Cortex of kidney (tissue), 1 donor: ENCODE measurements at places on chromosomes 11 and 22.

GRCh38 chr11:112408517-112408916, 147.9 kb upstream of the PLET1 start:
- no peak for DNase-seq

- DNase-seq: no peak
These were observed 15.5 kb downstream of the EFCAB6 start for GRCh38 chr22:43796567-43796966.

DNA sequence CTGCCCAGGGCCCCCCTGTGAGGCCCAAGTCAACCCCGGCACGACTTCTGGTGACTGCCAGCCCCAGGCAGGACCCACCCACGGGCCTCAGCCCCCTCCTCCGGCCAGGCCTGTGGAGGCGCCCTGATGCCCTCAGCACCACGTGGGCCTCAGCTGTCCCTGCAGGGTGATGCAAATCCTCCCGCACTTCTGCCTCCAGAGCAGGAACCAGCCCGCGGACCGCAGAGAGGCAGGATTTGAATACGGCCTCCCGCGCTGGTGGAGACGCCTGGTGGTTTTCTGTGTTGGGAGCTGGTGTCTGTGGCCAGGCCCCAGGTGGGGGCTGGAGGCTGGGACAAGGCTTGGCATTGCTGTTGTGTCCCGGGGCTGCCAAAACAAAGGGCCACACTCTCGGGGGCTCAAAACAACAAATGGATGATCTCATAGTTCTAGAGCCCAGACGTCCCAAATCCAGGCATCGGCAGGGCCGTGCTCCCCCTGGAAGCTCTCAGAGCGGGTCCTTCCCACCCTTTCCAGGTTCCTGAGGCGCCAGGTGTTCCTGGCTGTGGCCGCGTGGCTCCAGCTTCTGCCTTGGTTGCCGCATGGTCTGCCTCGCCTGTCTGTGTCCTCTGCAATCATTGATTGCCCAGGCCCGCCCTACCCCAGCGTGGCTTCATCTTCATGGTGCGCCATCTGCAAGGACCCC, 19.4 kb downstream of the TRPM5 start:
- DNase-seq: no peak

- no peak for DNase-seq
These were observed 50.2 kb downstream of the ARHGAP32 start for GRCh38 chr11:129141748-129142523.

- DNase-seq: no peak
These were observed 2.4 kb downstream of the CASP1 start for GRCh38 chr11:105032495-105032894.

- DNase-seq: no peak
These were observed 23.9 kb downstream of the NEFH start for GRCh38 chr22:29503811-29504372.

GRCh38 chr11:77211594-77212251, 83.7 kb downstream of the MYO7A start:
- DNase-seq: no peak

- no peak for DNase-seq
These were observed 107.6 kb downstream of the ABTB2 start for GRCh38 chr11:34250211-34250610.

DNA sequence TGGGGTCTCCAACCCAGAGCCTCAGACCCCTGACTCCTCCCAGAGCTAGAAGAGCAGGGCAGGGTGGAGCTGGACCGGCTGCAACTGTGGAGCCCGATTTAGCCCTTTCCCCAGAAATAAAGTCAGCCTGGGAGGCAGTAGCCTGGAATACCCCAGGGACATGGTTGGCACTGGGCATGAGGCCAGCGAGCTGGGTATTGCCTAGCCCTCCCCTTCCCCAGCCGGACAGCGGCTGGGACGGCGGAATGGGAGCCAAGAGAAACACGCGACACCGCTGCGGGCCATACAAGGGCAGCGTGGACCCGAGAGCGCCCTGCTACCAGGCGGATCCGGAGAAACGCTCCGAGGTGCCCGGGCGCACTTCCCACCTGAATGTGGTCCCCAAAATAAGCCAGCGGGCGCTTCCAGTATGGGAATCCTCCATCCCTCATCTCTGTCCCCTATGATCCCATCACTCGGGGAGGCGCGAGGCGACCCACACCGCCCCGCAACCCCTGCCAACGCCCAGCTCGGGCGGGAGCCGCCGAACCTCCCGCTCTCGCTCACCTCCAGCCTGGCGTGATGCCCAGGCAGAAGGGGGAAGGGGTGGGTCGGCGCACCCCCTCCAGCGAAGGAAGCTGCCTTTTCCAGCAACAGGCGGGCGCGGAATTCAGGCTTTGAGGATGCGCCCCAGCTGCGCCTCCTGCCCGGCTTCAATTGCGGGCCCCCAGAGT, 758 bp downstream of the MCAM start:
- DNase-seq: no peak

- DNase-seq: no peak
These were observed 38.2 kb downstream of the SYTL2 start for GRCh38 chr11:85772695-85773094.

GRCh38 chr11:86902345-86902744, 52.9 kb downstream of the FZD4 start:
- DNase-seq: no peak

- DNase-seq: no peak
These were observed at the start of gene MRGPRG for GRCh38 chr11:3218483-3219280. TSS of gene MRGPRG (minus strand) at chr11:3218813. CDS start at chr11:3218813, 0 bp downstream.

DNA sequence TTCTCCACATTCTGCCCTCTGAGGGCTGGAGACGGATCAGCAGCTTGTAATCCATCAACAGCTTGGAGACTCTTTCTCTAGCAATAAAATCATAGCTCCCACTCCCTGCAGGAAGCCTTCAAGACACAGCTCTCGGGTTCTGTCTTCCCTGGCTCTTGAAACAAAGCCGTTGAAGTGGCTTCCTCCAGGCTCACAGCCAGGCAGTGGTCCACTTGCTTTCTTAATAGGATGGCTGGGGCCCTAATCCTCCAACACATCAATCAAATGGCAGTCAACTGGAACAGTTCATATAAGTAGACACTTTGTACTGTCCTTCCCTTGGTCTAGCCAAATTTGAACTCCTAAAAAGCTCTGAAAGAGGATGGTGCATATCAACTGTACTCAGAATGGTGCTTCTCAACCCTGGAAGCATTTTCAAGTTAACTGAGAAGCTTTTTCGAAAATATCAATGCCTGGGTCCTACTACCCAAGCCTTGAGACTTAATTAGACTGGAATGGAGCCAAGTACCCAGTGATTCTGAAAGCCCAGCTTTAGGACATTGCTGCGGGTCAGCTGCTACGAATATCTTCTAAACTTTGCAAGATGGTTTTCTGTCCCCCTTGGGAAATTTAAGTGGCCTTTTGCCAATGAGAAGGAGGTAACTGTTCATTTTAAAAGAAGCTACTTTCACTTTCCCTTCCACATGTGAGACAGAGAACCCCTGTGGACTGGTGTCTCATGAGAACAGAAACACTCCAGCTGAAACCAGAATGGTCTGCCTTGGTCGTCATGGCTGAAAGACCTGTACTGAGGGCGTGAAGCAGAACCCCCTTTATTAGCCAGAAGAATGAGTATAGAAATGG, 74.7 kb downstream of the SC5D start:
- no peak for DNase-seq

GRCh38 chr11:96303064-96303463, 39.9 kb downstream of the MAML2 start:
- DNase-seq: no peak

- DNase-seq: no peak
These were observed 561 bp downstream of the TRMT112 start for GRCh38 chr11:64316672-64317324.

GRCh38 chr11:74072286-74072685, 63.4 kb upstream of the UCP3 start:
- DNase-seq: no peak

- no peak for DNase-seq
These were observed 4.9 kb downstream of the PLXNB2 start for GRCh38 chr22:50302564-50302963.

- DNase-seq: no peak
These were observed 41.9 kb downstream of the DNHD1 start for GRCh38 chr11:6538945-6539344.

- DNase-seq: no peak
These were observed 900.0 kb downstream of the LUZP2 start for GRCh38 chr11:25396847-25397246.

DNA sequence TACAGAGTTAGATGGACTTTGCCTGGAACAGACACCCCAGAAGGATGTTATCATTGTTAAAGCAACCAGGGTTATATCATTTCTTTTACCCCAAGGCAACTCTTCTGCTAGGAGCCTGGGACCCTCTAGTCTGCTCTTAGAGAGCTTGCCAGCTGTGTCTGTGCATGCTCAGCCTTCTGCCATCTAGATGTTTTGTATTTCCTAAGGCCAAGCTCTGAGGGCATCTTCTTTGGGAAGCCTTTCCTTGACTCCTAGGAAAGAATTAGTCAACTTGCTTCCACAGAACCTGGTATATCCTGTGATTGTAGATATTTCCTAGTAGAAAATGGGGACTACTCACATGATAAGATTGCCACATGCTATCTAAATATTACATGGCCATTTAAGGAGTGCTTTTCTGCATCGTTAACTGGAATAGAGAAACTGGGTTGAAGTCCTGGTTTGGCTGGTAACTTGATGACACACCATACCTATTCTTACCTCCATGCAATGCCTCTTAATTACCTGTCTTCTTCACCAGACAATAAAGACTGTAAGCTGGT, 87.6 kb downstream of the STIM1 start:
- DNase-seq: no peak

DNA sequence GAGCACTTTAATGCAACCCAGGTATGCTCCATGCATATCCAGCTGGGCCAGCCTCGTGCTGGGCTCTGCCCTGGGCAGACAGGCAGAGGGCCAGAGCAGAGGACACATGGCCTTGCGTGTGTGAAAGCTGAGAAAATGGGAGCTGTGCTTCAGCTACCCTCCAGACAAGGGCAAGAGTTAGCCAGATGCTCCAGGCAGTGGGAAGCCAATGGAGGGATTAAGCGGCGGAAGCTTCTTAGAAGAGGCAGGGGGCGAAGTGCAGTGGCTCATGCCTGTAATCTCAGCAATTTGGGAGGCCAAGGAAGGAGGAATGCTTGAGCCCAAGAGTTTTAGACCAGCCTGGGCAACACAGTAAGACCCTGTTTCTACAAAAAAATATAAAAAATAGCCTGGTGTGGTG, 9.8 kb upstream of the ARHGEF17 start:
- no peak for DNase-seq

DNA sequence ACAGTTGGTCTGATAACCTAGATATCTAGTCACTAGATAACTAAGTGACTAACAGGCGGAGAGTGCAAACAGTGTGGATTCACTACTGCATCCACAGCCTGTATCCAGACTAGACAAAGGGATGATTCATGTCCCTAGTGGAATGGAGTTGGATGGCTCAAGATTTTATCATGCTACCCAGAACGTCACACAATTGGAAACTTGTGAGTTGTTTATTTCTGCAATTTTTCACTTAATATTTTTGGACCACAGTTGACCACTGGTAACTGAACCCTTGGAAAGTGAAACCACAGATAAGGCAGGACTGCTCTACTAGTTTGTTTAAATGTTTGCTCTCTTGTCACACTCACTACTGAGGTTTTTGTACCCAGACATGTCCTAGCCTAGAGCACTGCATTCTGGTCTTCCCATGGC, 76.0 kb downstream of the UBASH3B start:
- DNase-seq: no peak

GRCh38 chr11:120674542-120674941, 163.0 kb downstream of the GRIK4 start:
- DNase-seq: no peak

- no peak for DNase-seq
These were observed 86.9 kb downstream of the CCDC34 start for GRCh38 chr11:27276141-27276540.

DNA sequence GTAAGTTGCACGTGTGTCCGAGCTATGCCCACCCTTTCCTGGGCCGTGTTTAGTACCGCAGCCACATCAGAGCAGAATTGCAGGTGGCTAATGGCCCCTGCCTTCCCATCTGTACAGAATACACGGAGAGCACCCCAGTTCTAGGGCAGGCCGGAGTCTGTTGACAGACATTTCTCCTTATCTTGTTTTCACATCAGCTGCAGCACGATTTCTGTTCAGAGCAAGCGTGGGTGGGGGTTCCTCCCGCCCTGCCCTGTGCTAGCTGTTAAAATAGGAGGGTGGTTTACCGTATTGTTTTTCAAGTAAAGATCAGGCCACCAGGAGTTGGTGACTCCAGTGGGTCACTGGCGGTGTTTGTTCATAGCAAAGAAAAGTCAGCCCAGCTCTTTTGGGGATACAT, 41.1 kb downstream of the UBASH3B start:
- no peak for DNase-seq

GRCh38 chr22:19036523-19037273, 85.5 kb downstream of the DGCR2 start:
- DNase-seq: no peak

DNA sequence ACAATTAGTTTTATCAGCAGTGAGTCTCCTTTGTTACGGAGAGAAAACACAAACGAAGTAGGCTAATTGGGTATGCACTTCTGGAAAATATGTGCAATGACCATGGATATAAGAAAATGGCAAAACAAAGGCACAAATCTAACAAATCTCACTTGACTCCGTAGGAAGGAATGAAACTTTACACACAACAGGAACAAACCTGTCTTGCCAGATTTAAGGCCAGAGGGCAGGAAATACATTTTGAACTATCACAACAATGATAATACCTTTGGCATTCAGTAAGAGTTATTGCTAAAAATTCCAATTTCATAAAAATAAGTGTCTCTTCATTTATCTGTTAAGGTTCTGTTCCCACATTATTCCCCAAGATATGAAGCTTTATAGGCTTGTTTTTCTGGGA, 36.6 kb downstream of the SLC25A17 start:
- DNase-seq: no peak

- no peak for DNase-seq
These were observed 90.7 kb downstream of the RTL6 start for GRCh38 chr22:44407171-44407986.

DNA sequence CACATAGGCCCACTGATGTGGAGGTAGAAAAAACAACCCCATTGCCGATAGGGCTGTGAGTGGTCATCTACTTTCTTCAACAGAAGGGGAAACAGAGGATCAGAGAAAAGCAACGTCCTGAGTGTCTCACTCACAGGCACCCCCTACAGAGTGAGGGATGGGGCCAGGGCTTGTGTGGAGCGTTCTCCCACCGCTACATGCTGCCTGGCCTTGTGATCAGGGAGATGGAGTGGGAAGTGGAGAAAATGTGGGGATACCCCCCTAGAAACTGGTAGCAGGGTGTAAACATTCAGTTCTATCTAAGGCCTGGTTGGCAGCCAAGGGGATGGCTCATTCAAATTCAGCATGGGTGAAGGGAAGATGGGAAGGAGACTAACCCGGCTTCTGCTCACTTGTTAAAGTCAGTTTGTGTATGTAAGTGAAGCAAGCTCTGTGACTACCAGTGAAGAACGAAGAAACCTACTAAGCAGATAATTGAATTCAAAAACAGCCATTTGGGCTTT, 73.0 kb upstream of the NAV2 start:
- no peak for DNase-seq
